ENCODE measurements at places on chromosomes 7 and 10.
A peak's percentile ranks its signal among the peaks of the same experiment; 100 is the strongest.

DNA sequence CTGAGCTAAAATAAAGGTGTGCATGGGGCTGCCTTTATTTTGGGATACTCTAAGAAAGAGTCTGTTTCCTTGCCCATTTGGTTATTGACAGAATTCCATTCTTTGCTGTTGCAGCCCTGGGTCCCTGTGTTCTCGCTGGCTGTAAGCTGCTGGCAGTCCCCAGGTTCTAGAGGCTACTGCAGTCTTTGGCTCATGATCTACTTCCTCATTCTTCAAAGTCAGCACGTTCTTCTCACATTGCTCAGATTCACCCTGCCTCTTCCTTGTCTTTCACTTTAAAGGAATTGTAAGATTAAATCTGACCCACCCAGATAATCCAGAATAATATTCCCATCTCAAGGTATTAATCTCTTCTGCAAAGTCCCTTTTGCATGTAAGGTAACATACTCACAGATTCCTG, 620.3 kb downstream of the CCSER2 start:
- no peak for DNase-seq

- DNase-seq, result no peak
Measured at GRCh38 chr10:80585812-80586211, 48.1 kb downstream of the SH2D4B start.

- no peak for DNase-seq
Measured at GRCh38 chr10:33799281-33799943, 464.9 kb upstream of the NRP1 start.

DNA sequence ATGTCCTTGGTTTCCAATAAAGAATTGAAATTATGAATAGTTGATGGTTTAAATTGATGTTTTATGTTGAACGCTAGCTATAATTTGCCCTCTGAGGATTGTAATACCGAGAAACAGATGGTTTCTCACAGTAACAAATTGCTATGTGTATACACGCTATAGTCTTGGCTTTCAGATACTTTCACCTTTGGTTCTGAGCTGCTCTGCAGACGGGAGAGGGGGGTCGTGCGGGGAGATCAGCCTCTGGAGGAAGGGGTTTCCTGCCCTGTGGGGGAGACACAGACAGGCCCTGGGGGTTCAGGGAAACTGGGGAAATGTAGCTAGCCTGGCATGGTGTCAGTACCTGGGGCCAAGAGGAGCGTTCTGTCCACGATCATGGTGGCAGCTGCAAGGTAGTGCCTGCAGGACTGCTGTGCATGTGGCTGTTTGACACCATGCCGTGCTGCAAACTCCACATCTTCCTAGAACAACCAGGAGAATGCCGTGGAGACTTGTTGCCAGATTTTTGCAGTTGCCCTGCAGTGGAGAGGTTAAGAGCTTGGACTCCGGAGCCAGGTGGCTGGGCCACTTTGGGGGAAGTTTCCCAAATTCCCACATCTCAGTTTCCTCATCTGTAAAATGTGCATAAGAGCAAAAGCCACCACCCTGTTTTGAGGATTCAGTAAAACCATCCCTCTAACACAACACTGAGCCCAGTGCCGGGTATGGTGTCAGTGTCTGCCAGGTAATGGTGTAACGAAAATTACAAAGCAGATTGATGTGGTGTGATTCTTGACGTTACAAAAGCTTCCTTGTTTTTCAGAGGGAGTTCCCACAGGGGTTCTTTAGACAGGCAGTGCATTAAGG, 167.9 kb downstream of the CUX1 start:
- DNase-seq, result no peak

DNA sequence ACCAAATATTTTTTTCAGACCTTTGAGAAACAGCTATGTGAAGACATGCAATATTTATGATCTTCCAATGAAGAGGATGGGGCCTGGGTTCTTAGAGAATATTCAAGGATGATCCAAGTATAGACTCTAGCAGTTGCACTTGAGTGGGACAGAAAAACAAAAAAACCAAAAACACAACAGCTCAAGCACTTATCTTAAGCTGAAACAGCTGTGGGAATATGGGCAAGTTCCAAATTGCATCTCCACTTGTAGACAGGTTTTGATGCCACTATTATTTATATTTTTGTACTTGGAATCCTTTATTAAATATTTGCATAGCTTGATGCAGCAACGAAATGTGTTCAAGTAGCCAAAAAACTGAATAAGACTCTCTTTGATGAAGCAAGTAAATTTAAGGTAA, 2.2 kb upstream of the PDK4 start:
- DNase-seq, result no peak

GRCh38 chr7:12712236-12712635, 24.8 kb downstream of the ARL4A start:
- DNase-seq, result no peak

DNA sequence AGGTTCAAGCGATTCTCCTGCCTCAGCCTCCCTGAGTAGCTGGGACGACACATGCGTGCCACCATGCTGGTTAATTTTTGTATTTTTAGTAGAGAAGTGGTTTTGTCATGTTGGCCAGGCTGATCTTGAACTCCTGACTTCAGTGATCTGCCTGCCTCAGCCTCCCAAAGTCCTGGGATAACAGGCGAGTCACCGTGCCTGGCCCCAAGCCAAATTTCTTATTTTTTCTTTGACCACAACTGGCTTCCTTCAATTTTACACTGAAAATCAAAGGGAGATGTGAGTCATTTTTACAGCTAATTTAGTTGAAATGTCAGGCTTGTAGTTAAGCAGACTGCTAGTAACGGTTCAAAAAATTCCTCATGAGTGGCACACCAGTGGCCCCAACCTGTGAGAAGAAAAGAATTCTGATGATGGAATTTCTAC, 7.8 kb downstream of the RNF216 start:
- DNase-seq, result no peak

GRCh38 chr10:8908013-8908412, 853.5 kb downstream of the GATA3 start:
- DNase-seq, result no peak

- DNase-seq, result peak; percentile 17
Measured at GRCh38 chr10:23343591-23344240, 881 bp downstream of the C10orf67 start.

GRCh38 chr7:1611708-1612241, 41.9 kb upstream of the PSMG3 start:
- no peak for DNase-seq

DNA sequence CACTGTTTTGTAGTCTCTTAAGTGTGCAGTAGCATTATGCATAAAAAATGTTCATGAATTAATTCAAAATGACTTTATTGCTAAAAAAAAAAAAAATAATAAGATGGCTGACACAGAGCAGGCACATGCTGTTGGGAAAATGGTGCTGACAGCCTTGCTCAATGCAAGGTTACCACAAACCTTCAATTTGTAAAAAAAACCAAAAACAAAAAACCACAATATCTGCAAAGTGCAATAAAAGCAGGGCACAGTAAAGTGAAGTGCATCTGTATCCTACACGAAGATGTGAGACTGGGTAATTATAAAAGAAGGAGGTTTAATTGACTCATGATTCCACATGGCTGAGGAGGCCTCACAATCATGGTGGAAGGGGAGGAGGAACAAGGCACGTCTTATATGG, 185.8 kb downstream of the USP6NL start:
- DNase-seq, result no peak

- no peak for DNase-seq
Measured at GRCh38 chr7:123679614-123680013, 23.9 kb downstream of the LMOD2 start.

GRCh38 chr7:141785706-141786552, 4.1 kb upstream of the TAS2R5 start:
- no peak for DNase-seq

DNA sequence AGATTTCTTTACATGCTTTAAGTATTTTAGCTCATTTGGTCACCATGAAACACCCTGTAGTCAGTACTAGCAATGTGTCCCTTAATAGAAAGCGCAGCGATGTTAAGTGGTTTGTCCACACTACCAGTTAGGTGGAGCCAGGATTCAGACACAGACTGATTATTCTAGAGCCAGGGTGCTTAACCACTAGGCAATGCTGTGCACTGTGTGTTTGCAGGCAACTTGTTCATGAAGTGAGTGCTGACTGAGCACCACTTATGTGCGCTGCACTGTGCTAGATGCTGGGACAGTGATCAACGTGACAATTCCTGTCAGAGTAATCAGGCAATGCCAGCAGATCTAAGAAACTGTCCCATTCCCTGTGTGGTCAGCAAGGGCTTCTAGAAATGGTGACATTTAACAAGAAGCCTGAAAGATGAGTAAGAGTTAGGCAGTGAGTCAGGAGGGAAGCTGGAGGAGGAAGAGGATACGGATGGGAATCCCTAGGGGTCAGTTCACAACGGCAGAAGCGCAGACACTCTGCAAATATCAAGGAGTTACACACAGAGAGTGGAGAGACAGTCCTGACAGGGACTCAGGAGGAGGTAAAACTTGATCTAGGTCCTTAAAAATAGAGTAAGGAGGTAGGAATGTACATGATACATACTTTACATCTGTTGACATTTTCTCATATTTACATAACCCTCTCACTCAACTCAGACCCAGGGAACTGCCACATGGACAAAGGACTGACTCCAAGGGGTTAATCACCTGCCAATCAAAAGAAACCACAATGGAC, 69.7 kb upstream of the EGR2 start:
- DNase-seq, result no peak

DNA sequence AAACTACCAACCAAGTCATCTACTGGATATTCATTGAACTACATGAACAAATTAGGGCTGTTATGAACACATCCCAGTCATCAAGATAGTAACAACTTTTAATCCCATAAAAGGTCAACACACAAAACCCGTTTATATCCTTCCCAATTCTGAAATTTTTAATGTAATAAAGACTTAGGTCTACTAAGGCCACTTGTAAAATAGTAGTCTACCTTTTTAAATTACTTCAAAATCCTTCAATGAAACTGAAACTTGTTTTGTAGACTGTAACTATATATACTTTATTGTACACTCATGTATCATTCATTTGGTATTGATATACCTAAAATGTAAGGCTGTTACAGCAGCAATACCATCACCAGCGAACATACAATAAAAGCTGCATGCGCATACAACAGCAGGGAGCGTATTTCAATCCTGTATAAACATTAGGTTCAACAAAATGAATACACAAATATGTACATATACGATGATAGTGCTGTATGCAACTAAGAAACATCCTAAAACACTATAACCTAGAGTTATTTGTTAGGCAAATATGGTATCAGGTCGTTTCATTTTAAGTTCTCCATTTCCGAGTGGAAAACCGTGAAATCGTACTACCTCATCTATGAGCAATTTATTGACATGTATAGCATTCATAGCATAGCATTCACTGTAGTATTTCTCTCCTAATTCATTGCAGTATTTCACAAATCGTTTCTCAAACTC, 973 bp downstream of the ATAD1 start:
- DNase-seq, result no peak

DNA sequence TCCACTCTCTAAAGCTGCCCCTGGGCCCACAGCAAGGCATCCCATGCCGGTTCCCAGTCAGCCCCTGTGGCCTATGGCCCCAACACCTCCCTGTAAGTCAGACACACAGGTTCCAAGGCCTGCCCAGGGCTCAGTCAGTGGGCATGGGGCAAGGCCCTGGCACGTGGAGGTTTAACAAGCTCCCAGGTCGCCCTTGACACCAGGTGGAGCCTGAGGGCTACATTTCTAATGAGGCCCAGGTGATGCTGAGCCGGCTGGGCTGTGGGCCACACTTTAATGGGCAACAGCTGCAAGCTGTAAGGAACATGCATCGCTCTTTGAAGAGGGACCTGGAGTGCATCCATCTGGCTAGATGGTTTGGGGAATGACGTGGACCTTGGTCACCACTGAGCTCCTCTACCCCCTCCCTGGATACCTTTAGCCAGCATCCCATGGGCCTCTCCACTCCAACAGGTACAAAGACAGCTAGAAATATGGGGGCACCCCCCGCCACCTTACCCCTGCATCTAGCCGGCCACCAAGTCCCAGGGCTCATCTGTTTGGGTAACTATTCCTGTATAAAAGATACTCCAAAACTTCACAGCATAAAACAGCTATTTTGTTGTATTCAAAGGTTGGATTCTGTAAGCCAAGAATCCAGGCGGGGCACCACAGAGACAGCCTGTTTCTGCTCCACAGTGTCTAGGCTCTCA, 122.5 kb downstream of the OAT start:
- no peak for DNase-seq

DNA sequence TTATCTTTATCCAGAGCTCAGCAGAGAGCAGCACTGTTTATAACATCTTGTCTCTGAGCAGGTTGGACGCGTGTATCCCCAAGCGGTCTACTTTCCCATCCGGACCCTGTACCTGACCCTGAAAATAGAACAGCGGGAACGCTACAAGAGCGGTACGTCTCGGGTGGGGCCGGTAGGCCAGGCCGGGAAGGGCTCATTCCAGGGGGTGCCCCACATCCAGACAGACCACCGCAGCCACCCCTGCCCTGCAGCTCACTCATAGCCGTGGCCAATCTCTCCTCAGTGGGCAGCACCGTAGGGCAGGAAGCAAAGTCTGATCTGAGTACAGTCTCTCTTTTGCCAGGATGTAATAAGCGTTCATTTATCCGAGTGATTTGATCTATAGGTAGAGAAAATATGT, 113.7 kb downstream of the TRRAP start:
- DNase-seq, result no peak

DNA sequence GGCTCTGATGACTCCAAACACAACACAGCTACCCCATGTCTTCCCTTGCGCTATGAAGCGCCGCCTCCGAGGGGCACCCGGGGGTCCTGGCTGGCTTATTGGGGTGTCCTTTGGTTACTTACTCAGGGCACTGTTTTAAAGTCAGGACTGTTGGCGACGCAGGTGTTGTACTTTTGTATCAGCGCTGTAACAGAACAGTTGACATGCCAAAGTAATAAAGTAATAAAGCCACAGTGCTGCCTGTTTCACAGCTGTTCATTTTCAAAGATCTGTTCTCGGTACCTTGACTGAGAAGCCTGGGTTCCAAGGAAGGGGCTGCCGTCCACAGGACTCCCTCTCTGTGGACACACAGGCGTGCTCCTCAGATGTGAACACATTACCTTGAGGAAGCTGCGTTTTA, 64.1 kb downstream of the WDR37 start:
- DNase-seq, result no peak

DNA sequence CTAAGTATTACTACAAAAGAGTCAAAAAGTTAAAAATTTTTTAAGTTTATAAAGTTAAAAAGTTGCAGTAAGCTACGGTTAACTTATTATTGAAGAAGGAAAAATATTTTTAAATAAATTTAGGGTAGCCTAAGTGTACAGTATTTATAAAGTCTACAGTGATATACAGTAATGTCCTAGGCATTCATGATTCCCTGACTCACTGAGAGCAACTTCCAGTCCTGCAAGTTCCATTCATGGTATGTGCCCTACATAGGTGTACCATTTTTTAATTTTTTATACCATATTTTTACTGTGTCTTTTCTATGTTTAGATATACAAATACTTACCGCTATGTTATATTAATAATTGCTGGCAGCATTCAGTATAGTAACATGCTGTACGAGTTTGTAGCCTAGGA, 92.3 kb downstream of the CTNNA3 start:
- no peak for DNase-seq

- no peak for DNase-seq
Measured at GRCh38 chr7:152177681-152178404, 152.4 kb downstream of the GALNT11 start.

GRCh38 chr7:1700086-1700485, 30.0 kb downstream of the ELFN1 start:
- DNase-seq, result no peak
